Activated CD8-positive, alpha-beta T cell treated with anti-CD3 and anti-CD28 coated beads for 36 hours (primary cell): ENCODE measurements at places on chromosomes 5 and 9. TPM values are rescaled to one million over a fixed set of nuclear protein-coding genes. Genes with fewer than 3 reads are reported as not detected.

Gene C5
- 3.4 TPM for total RNA-seq

Gene OCLN
- 0.56 TPM for total RNA-seq

Gene PTPN3
- 1.3 TPM for total RNA-seq

Gene CDC20B
- total RNA-seq, result not detected

Gene PRR16
- not detected for total RNA-seq

Gene SPATA31D4
- total RNA-seq, result not detected

Gene POU4F3
- total RNA-seq, result not detected

Gene GABRB2
- not detected for total RNA-seq

Gene POU5F2
- 0.45 TPM for total RNA-seq

Gene C9orf153
- total RNA-seq, result 0.40 TPM

Gene C9orf50
- total RNA-seq, result not detected

Gene HBEGF
- total RNA-seq, result 5.1 TPM

Gene FGF10
- not detected for total RNA-seq

Gene ETF1
- 161 TPM for total RNA-seq

Gene SPATA31E1
- not detected for total RNA-seq

Gene PCDHB6
- not detected for total RNA-seq

Gene CCDC152
- 10.8 TPM for total RNA-seq

Gene LCN9
- not detected for total RNA-seq

Gene ITGA1
- 6.0 TPM for total RNA-seq

Gene IL9
- not detected for total RNA-seq

Gene GLRA1
- not detected for total RNA-seq

Gene KIF20A
- 51.4 TPM for total RNA-seq

Gene C9orf43
- 0.83 TPM for total RNA-seq

Gene TAF1L
- not detected for total RNA-seq

Gene NKD2
- total RNA-seq, result 2.3 TPM

Gene RECK
- total RNA-seq, result 6.5 TPM

Gene CNTNAP3
- total RNA-seq, result not detected

Gene SPDL1
- total RNA-seq, result 40.1 TPM
